ENCODE measurements at places on chromosomes 4 and X. TPM values are rescaled to one million over a fixed set of nuclear protein-coding genes. Genes with fewer than 3 reads are reported as not detected.

The TCEAL4 gene
- total RNA-seq: 115 TPM

The ZMAT1 gene
- total RNA-seq: not detected

The DNAJB14 gene
- 20.7 TPM for total RNA-seq

The PCYT1B gene
- total RNA-seq: not detected

The SSX3 gene
- not detected for total RNA-seq

The SYTL4 gene
- total RNA-seq: 2.6 TPM

The ETNPPL gene
- total RNA-seq: 0.10 TPM

The GAGE1 gene
- not detected for total RNA-seq

The TLR1 gene
- 0.67 TPM for total RNA-seq

The MAOA gene
- total RNA-seq: 0.16 TPM

The SPATA4 gene
- total RNA-seq: not detected

The NWD2 gene
- total RNA-seq: not detected

The LRIT3 gene
- not detected for total RNA-seq

The NRK gene
- total RNA-seq: not detected

The NEUROG2 gene
- not detected for total RNA-seq

The CSAG1 gene
- total RNA-seq: 0.59 TPM

The SPATA18 gene
- 3.1 TPM for total RNA-seq

The IGSF1 gene
- 0.27 TPM for total RNA-seq

The JCHAIN gene
- not detected for total RNA-seq

The TMEM47 gene
- 0.82 TPM for total RNA-seq

The BEND2 gene
- not detected for total RNA-seq

The PABPC1L2A gene
- not detected for total RNA-seq

The FGFBP2 gene
- total RNA-seq: not detected

The MID2 gene
- total RNA-seq: 10.6 TPM

The CXorf58 gene
- total RNA-seq: 0.21 TPM

The NSUN7 gene
- 0.40 TPM for total RNA-seq

The ELF4 gene
- 35.6 TPM for total RNA-seq

The RAB40A gene
- total RNA-seq: not detected

The IKBKG gene
- total RNA-seq: 39.8 TPM

The UGT2B17 gene
- total RNA-seq: not detected

The PNMA6F gene
- not detected for total RNA-seq

The CFAP99 gene
- 0.07 TPM for total RNA-seq

The JADE3 gene
- total RNA-seq: 12.2 TPM

The GEMIN8 gene
- 8.8 TPM for total RNA-seq

The CSN1S1 gene
- not detected for total RNA-seq

The GASK1B gene
- 0.53 TPM for total RNA-seq

All from A549 treated with RU486 at 1 μM for 4 hours (cell line).